H9 (cell line): ENCODE measurements at places on chromosomes 1 and 21. TPM values are rescaled to one million over a fixed set of nuclear protein-coding genes. Genes with fewer than 3 reads are reported as not detected.

DNA sequence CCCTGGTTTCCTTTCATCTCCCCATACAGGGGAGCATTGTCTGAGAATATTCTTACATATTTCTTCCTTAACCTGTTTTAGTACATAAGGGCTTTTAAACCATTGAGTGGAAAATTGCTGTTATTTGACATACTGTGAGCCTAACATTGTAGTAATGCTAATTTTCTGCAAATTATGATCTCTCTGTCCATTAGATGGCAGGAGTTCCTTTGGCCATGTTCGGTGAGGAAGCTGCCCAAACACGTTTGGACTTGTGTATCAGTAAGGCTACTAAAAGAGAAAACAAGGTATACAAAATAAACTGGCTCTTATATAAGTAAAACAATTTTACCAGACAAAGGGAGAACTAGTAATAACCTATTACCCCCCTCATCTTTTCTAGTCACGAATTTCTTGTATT is 29.2 kb downstream of the CDC7 start:
- no peak for DNase-seq

DNA sequence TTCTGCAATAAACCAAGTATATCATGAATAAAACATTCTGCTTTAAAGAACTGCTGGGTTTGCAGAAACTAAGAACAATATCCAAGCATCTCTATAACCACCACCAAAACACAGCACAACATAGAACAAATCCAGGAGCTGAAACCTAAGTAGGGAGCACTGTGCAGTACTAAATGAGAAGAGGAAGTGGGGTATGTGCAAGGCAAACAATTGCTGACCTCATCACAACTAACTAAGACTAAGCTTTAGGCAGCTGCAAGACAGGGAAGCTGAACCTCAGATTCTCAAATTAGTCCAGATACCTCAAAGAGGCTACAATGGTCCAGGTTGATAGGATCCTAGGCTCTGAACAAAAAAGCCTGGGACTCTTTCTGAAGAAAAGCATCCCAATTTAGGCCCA is 172.6 kb downstream of the SLC44A5 start:
- no peak for DNase-seq

DNA sequence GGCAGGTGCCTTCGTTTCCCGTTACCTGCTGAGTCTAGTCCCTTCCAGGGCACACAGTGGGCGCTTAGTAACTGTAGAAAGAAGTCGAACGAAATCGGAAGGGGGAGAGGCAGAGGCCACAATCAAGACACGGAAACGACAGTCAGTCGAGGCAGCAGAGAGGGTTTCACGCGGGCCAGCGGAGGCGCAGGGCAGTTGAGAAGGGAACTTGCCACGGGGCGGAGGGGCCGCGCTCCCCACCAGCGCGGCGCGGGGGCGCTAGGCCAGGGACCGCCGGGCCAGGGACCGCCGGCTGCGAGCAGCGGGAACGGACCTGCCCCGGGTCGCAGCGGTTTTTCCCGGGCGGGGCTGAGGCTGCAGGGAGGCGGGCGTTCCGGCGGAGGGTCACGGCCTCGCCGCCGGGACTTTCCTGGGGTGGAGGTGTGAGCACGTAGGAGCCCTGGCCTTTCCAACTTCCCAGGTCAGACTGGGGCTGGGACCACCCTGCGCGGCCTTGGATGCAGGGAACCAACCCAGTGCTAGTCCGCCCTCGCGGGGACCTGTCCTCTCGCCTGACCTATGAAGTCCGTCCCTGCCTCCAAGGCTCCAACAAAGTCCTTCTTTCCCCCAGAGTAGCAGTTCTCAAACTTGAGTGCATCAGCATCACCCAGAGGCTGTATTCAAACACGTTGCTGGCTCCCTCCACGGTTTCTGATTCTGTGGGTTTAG is 150.1 kb upstream of the FGGY start:
- DNase-seq, result peak; percentile 55

- peak; percentile 59 for DNase-seq
These were observed 31.9 kb downstream of the WNT9A start for GRCh38 chr1:227915564-227916553.

- DNase-seq, result peak; percentile 80
These were observed 39.4 kb downstream of the ABCG1 start for GRCh38 chr21:42258150-42258884.

The PCNT gene
- total RNA-seq, result 39.6 and 40.6 TPM in 2 replicates

The IFI16 gene
- total RNA-seq, result 2.9 and 3.4 TPM in 2 replicates

The DIRAS3 gene
- not detected in 2 replicates for total RNA-seq

The FMO4 gene
- total RNA-seq, result 1.8 and 3.0 TPM in 2 replicates

The APOBEC4 gene
- total RNA-seq, result not detected in 2 replicates
